Renal pelvis (tissue), 12 donors: ENCODE measurements at places on chromosomes 7 and 10. TPM values are rescaled to one million over a fixed set of nuclear protein-coding genes. Genes with fewer than 3 reads are reported as not detected.

The PTF1A gene
- polyA plus RNA-seq, result not detected

The HGF gene
- 2.4 TPM for polyA plus RNA-seq

DNA sequence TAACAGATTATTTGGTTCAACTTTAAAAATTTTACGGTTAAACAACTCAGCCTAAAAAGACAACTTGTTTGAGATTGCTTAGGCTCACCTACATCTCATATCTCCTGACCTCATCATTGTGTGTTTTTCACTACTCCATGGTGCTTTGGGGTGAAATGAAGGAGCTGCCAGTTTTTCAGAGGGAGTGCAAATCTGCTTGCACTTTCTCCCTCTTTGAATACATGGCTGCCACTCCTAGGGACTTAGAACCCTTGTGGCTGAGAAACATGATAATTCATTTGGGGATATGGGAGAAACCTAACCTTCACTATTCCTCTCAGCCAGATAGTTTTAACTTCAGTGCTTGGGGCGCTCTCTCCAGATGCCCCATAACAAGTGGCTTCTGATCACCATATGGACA lies 2.7 kb downstream of the CCSER2 start:
- no peak for DNase-seq

GRCh38 chr10:22334414-22335172 lies 10.7 kb upstream of the SPAG6 start:
- DNase-seq, result no peak

The ACSM6 gene
- 0.14 TPM for polyA plus RNA-seq

GRCh38 chr7:21946222-21946709 lies 567 bp upstream of the CDCA7L start:
- no peak for DNase-seq

- DNase-seq, result no peak
These were observed 23.6 kb downstream of the UBE2D1 start for GRCh38 chr10:58358314-58358933.

- DNase-seq, result no peak
These were observed 99.4 kb downstream of the GRM8 start for GRCh38 chr7:127153315-127153714.

The DRGX gene
- 0.09 TPM for polyA plus RNA-seq

DNA sequence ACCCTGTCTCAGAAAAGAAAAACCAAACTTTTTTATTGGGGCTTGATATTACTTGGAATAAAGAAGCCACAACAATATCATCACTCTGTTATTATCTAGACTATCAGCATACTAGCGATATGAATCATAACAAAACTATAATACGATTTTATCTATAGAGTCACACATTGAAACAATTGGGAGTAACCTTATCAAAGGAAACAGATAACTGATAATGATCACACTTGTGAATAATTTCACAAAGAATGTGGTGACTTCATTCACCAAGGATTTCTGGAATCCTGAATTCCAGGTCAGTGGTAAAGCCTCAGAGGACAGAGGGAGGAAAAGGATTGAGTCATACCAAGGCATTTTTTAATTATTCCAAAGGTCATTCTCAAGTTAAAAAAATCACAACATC lies 32.1 kb upstream of the NMT2 start:
- peak; percentile 36 for DNase-seq

DNA sequence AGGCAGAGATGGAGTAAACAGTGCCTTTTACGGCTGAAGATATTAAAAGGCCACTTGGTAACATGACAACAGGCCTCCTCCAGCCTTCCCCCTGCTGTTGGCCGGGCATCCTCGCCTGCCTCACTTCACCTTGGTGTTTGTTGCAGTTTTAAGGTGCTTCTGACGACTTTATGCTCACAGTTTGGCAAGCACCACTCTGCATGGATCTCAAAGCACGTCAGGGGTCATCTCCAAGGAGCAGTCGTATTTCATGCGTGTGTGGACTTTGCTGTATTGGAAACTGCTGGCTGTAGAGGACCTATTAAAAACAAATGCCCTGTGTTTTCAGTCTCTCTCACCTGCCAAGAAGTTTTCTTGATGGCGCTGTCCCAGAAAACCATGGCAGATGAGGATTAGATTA lies 483.1 kb downstream of the RPS24 start:
- DNase-seq, result no peak

The TRPV5 gene
- 1.7 TPM for polyA plus RNA-seq

The NPY4R2 gene
- not detected for polyA plus RNA-seq

The NUTM2D gene
- 13.1 TPM for polyA plus RNA-seq

DNA sequence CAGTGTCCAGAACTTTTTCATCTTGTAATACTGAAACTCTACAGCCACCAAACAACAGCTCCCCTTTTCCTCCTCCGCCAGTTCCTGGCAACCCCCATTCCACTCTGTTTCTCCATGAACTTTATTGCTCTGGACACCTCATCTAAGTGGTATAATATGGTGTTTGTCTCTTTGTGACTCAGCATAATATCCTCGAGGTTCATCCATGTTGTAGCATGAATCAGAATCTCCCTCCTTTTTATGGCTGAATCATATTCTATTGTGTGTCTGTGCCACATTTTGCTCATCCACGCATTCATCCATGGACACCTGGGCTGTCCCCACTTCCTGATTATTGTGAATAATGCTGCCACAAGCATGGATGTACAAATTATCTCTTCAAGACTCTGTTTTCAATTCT lies 124.4 kb upstream of the FGFR2 start:
- no peak for DNase-seq

DNA sequence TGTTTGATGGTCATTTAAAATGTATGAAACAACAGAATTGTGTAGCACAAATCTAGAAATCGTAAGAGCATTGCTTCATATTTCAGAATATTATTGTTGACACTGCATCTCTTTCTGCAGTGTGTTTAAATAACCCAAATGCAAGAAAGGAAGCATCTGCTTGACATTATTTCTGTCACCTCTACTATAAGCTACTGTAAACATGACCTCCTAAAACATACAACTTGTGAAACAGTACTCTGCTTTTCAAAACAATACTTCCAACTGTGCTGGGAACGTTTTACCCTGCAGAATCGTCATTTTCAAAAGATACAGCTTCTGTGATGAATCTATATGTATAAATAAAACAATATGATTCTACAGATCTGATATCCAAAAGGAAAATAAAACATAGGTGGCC lies 82.0 kb downstream of the RNF133 start:
- no peak for DNase-seq

The PRF1 gene
- polyA plus RNA-seq, result 0.41 TPM

- no peak for DNase-seq
These were observed 59.9 kb upstream of the AGBL3 start for GRCh38 chr7:134926396-134926795.

- no peak for DNase-seq
These were observed 23.0 kb upstream of the LEP start for GRCh38 chr7:128217967-128218652.

DNA sequence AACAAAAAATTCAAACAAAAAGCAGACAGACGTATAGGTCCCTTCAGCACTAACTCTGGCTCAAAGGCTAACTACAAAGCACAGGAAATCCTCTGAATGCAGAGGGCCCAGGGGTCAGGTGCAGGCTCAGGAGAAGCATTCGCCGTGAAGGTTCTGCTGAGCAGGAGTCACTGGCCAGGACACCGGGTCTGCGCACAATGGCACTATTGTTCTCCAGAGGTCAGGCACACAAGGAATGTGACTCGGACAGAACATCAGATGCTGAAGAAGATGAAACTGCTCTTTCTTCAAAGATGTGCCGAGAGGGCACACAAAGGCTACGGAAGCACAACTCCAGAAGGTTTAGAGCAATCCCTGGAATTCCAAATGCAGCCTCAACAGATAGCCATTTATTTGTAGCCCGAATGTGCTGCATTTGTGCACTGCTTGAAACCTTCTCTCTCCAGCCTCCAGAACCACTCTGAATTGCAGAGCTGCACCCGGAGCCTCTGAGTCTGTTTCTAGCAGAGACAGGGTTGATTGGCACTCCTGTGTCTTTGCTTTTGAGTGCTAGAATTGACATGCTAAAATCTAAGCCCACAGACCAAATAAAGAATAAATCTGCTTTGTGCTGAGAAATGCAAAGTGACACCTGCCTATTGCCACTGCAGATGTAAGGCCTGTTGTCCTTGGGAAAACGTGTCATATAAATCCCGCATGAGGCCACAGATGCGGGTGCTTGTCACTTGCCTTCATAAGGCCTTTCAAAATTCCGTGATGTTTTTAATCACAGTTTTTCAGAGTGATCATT lies 85.4 kb upstream of the AFAP1L2 start:
- no peak for DNase-seq

GRCh38 chr7:83161899-83162401 lies 734 bp downstream of the PCLO start:
- no peak for DNase-seq
